ENCODE measurements at places on chromosomes 3 and 15. TPM values are rescaled to one million over a fixed set of nuclear protein-coding genes. Genes with fewer than 3 reads are reported as not detected.
A peak's percentile ranks its signal among the peaks of the same experiment; 100 is the strongest.

DNA sequence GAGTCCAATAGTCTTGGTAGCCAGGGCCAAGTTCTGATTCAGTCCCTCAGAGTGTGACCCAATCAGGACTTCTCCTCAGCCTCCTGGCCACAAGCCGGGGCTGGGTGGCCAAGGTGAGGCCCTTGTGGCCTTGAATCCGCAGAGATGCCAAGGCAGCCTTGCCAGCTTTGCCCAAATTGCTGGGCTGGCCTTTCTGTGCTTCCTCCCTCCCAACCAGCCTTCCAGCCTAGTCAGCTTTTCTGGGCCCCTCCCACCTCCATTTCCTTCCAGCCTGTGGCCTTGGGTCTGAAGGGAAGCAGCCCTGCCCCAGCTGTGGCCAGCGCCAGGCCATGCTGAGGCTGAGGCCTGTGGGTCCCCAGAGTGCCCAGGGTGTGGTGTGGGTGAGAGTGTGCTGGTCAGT is 34.3 kb upstream of the ANKDD1A start:
- no peak overlapping the region for H3K4me3 ChIP-seq
- no peaks in the 10 kb centered on the region for H3K27me3 ChIP-seq

DNA sequence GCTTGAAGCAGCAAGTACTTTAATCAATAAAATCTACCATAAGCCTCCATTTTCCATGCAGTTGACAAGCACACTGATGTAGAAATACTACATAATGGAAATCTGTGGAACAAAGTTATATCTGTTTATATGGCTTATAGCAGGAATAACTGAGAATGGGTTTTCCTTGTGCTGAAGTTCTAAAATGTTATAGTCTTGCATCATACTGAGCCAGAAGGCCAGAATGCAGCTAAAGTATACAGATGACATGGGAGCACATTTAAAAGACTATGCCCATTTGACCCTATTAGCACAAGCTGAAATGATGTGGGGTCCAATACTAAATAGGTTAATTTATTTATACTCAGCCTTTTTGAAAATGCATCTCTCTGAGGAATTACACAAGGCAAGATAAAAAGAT is 25.1 kb downstream of the SLC24A5 start:
- H3K27me3 ChIP-seq: no peaks in the 10 kb centered on the region
- H3K36me3 ChIP-seq: no peaks in the 10 kb centered on the region
- DNase-seq: no peak
- H3K27ac ChIP-seq: no peak overlapping the region

- H3K4me3 ChIP-seq: no peak overlapping the region
- DNase-seq: no peak
- no peak overlapping the region for H3K27ac ChIP-seq
- no peaks in the 10 kb centered on the region for H3K36me3 ChIP-seq
- H3K27me3 ChIP-seq: no peaks in the 10 kb centered on the region
Measured at GRCh38 chr3:122892118-122892960, 97.5 kb downstream of the SLC49A4 start.

GRCh38 chr15:66716656-66717020 is 14.6 kb downstream of the SMAD6 start:
- no peak overlapping the region for H3K4me3 ChIP-seq
- no peak overlapping the region for H3K27ac ChIP-seq
- H3K36me3 ChIP-seq: no peaks in the 10 kb centered on the region
- H3K4me1 ChIP-seq: peaks cover 26% of the 10 kb centered on the region
- H3K27me3 ChIP-seq: no peaks in the 10 kb centered on the region
- DNase-seq: no peak

GRCh38 chr3:52856666-52857065 is 21.8 kb upstream of the MUSTN1 start:
- H3K27ac ChIP-seq: no peak overlapping the region
- H3K36me3 ChIP-seq: no peaks in the 10 kb centered on the region
- no peak overlapping the region for H3K4me3 ChIP-seq
- no peak for DNase-seq
- H3K4me1 ChIP-seq: no peaks in the 10 kb centered on the region
- no peaks in the 10 kb centered on the region for H3K27me3 ChIP-seq

Gene DAZL
- not detected for total RNA-seq

Gene NMNAT3
- total RNA-seq: 23.6 TPM

- H3K27me3 ChIP-seq: no peaks in the 10 kb centered on the region
- no peak overlapping the region for H3K27ac ChIP-seq
- H3K4me3 ChIP-seq: no peak overlapping the region
Measured at GRCh38 chr15:92937901-92938300, 37.8 kb downstream of the CHD2 start.

Gene CELSR3
- total RNA-seq: 1.2 TPM

GRCh38 chr3:31946484-31947081 is 34.5 kb downstream of the OSBPL10 start:
- H3K36me3 ChIP-seq: no peaks in the 10 kb centered on the region
- no peak for DNase-seq
- H3K27ac ChIP-seq: no peak overlapping the region
- no peaks in the 10 kb centered on the region for H3K27me3 ChIP-seq

- DNase-seq: no peak
- H3K36me3 ChIP-seq: no peaks in the 10 kb centered on the region
- H3K27ac ChIP-seq: no peak overlapping the region
- H3K4me1 ChIP-seq: no peaks in the 10 kb centered on the region
Measured at GRCh38 chr3:96101006-96101560, 713.3 kb upstream of the EPHA6 start.

DNA sequence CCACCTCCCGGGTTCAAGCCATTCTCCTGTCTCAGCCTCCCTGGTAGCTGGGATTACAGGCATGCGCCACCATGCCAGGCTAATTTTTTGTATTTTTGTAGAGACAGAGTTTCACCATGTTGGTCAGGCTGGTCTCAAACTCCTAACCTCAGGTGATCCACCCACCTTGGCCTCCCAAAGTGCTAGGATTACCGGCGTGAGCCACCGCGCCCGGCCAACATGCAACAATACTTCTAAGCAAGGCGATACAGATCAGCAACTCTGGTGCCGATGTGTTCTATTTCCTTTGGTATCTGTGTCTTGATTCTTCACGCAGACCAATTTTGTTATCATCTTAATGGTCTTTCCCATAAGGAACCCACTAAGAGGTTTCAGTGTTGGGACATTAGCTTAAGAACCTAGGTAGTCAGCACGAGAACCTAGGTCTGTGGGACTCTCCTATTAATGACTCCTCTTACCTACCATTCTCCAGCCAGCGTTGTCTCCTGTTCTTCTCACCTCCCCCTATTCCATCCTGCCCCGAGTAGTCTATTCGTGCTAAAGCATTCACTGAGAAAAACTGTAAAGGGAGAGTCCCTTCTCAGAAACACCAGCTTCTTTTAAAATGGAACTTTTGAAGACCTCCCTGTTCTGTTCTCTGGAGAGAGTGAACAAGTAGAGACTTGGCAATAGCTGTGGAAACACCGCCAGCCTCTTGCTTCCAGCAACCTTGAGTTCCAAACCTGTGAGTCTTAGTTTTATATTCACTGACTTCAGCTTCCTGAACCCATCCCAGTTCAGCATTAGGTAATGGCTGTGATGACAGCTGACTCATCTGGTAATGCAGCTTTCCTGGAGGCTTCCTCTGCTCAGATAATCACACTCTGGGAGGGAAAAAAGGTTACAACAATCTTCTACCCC is 61.2 kb downstream of the TSC22D2 start:
- no peaks in the 10 kb centered on the region for H3K36me3 ChIP-seq
- H3K4me1 ChIP-seq: no peaks in the 10 kb centered on the region
- H3K27ac ChIP-seq: no peak overlapping the region
- DNase-seq: peak; percentile 54
- H3K27me3 ChIP-seq: no peaks in the 10 kb centered on the region
- no peak overlapping the region for H3K4me3 ChIP-seq

DNA sequence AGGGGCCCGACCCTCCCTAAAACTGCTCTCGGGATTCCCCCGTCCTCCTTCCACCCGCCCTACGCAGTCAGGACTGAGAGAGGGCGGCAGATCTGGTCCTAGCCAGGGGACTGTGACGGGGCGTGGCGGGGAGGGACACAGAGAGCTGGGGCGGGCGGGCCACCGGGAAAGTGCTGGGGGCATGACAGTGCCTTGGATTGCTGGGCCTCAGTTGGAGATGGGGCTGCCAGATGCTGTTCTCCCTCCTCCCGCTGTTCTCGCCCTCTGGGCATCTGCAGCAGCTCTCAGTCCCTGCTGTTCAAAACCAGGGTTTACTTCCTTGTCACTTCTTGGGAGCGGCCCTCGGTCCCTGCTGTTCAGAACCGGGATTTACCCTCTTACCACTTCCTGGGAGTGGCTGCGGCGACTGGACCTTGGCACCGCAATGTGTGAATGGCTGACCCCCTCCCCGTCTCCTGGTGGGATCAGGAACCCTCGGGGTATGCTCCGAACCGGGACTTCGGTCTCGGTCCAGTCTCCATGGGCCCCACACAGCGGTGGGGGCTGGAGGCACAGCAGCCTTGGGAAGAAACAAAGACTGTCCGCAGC is 1.8 kb upstream of the RPP25 start:
- peaks cover 3% of the 10 kb centered on the region for H3K4me1 ChIP-seq
- H3K27ac ChIP-seq: no peak overlapping the region
- H3K27me3 ChIP-seq: no peaks in the 10 kb centered on the region
- H3K36me3 ChIP-seq: no peaks in the 10 kb centered on the region

GRCh38 chr3:12579905-12580304 is 23.0 kb downstream of the MKRN2 start:
- no peaks in the 10 kb centered on the region for H3K4me1 ChIP-seq
- no peaks in the 10 kb centered on the region for H3K36me3 ChIP-seq
- no peaks in the 10 kb centered on the region for H3K27me3 ChIP-seq
- no peak for DNase-seq
- H3K4me3 ChIP-seq: no peak overlapping the region

DNA sequence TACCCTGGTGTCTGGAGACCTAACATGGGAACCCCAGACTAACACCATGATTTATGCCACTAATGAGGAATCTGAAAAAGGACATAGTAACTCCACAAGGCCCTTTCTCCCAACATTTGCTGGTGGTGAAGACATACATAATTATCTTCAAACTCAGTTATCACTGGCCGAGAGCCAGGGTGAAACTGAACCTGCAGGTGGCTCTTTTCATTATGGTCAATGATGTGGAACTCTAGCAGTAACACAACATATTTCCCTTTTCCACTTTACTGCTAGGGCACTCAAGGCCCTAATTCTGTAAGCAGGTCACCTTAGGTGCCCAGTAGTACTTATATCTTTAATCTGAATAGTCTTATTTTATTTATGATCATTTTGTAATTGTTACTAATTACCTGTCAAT is 326.4 kb upstream of the SATB1 start:
- DNase-seq: no peak
- no peaks in the 10 kb centered on the region for H3K4me1 ChIP-seq
- H3K4me3 ChIP-seq: no peak overlapping the region
- H3K27me3 ChIP-seq: no peaks in the 10 kb centered on the region

DNA sequence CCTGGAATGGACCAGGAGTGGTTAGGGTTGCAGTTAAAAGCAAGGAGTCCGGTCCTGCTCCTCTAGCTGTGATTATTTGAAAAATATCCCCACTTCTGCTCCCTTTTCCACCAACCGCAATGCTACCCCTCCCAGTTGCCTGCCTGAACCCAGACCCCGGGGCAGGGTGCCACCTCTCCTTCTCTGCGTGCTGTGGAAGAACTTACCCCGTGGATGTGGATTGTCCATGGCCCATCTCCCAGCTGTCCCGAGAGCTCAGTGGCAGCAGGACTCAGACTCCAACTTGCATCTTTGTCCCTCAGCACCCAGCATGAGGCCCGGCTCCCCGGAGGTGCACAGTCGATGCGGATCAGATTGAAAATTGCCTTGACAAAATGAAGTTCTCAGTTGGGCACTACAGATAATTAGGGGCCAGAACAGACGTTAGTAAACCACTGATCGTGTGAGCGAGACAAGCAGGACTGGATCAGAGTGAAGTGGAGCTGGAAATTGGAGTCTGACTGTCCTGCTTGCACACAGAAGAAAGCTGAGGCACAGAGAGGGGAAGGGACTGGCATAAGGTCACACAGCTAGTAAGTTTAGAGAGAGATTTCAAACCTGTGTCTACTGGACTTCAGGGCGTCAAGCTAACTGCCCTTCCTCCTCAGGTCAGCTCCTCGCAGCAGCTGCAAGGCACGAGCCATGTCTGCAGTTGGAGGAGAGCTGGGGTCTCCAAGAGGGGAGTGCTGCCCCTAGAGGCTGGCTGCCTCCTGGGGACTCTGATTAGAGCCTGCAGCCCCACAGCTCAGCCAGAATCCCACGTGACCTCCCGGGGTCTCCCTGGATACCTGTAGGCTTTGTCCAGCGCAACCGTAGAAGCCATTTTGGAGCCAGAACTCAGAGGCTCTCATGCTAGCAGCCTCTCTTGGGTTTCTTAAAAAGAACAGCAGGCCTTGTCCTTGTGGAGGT is 14.7 kb downstream of the SLC6A1 start:
- H3K36me3 ChIP-seq: no peaks in the 10 kb centered on the region
- H3K4me3 ChIP-seq: no peak overlapping the region
- no peaks in the 10 kb centered on the region for H3K4me1 ChIP-seq
- H3K27ac ChIP-seq: no peak overlapping the region
- no peaks in the 10 kb centered on the region for H3K27me3 ChIP-seq
- DNase-seq: no peak

Gene PRICKLE2
- 22.8 TPM for total RNA-seq

DNA sequence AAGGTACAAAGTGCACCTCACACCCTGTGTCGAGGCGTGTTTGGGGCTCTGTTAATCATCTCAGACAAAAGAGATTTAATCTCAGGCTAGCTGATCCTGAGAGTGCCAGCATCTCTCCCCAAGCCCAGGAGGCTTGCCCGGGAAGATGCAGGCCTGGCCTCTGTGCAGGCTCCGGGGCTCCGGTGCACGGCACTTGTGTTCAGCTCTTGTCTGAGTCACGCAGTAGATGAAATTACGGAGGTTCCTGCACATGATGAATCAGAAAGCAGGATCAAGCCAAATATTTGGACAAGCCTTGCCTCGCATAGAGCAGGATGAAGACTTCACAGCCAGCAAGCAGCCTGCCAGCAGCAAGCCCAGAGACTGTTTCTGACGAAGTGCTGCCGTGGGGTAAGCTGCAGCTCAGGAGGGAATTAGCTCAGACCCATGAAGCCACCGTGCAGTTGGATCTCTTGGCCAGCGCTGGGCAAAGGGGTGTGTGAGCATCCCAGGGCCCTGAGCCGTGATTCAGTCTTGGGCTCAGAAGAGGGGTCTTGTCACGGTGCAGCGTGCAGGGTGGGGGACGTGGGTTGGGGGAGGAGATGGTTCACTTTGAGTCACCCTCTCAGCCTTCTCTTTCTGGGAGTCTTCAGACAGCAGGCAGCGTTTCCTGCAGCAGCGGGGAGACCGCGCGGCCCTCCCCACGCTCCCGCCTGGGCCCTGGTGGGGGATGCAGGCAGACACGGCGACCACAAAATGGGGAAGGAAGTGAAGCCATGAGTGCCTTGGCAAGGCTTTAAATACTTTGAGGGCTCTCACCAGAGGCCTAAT is 89.2 kb upstream of the MEF2A start:
- peaks cover 3% of the 10 kb centered on the region for H3K4me1 ChIP-seq
- H3K27me3 ChIP-seq: no peaks in the 10 kb centered on the region
- no peaks in the 10 kb centered on the region for H3K36me3 ChIP-seq
- no peak for DNase-seq
- no peak overlapping the region for H3K27ac ChIP-seq
- no peak overlapping the region for H3K4me3 ChIP-seq

GRCh38 chr3:37795431-37796061 is 66.1 kb upstream of the CTDSPL start:
- no peaks in the 10 kb centered on the region for H3K36me3 ChIP-seq
- peaks cover 7% of the 10 kb centered on the region for H3K4me1 ChIP-seq
- no peak for DNase-seq

Gene STRIT1
- not detected for total RNA-seq

GRCh38 chr15:34318277-34319079 is 19.1 kb downstream of the SLC12A6 start:
- no peaks in the 10 kb centered on the region for H3K4me1 ChIP-seq
- H3K4me3 ChIP-seq: peak overlapping the region; percentile 50
- H3K36me3 ChIP-seq: no peaks in the 10 kb centered on the region

Measured in ovary (tissue), 10 donors.